Central memory CD8-positive, alpha-beta T cell (primary cell): ENCODE measurements at places on chromosomes 1 and 21.

DNA sequence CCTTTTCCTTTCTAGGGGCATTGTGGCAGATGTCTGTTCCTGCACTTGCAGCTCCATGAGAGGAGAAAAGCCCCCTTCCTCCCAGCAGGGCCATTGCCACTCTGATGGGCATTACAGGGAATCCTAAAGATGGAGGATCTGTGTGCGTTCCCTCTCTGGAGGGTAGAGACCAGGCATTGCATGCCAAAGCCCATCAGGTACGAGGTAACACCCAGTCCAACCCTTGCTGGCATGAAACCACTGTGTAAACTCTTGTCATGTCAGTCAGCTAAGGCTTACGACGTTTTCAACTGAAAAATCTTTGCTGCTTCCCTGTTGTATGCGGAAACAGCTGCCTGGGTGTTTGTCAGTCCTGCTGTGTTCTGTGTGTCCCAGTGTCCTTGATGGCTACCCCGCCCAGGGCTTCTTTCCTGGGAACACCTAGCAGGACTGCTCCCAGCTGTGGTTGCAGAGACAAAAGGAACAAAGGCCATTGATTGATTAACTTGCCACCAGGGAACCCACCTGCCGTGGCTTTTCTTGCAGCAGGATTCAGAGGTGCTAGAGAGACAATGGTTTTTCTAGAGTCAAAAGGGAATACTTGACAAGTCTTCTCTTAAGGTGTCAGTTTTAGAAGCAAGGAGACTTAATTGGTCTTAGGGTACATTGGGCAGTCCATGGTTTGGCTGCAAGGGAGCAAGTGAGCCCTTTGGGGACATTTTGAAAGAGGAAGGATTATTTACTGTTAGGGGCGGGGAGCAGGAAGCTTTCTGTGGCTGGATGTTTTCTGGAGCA lies 24.6 kb downstream of the B3GALT5 start:
- no peaks in the 10 kb centered on the region for H3K4me1 ChIP-seq
- no peak overlapping the region for H3K27ac ChIP-seq
- no peak overlapping the region for H3K4me3 ChIP-seq
- no peaks in the 10 kb centered on the region for H3K36me3 ChIP-seq

DNA sequence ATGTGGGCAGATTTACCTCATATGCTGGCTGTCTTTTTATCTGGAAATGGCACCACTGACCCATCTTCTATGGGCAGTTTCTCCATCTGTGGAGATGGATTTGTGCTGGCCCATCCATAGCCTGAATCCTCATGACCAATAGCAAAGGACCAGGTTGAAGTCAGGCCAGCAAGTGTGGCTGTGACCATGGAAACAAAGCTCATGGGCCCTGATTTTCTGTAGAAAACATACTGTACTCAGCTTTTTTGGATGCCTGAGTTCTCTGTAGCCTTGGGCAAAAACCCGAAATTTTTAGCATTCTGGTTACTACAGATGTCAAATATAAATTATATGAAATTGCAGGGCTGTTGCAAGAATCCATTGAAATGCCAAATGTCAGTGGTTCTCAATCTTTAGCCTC lies 155.0 kb downstream of the PLXNA2 start:
- DNase-seq, result no peak
- no peak overlapping the region for H3K4me3 ChIP-seq
- no peak overlapping the region for H3K27ac ChIP-seq
- H3K4me1 ChIP-seq, result peaks cover 22% of the 10 kb centered on the region

DNA sequence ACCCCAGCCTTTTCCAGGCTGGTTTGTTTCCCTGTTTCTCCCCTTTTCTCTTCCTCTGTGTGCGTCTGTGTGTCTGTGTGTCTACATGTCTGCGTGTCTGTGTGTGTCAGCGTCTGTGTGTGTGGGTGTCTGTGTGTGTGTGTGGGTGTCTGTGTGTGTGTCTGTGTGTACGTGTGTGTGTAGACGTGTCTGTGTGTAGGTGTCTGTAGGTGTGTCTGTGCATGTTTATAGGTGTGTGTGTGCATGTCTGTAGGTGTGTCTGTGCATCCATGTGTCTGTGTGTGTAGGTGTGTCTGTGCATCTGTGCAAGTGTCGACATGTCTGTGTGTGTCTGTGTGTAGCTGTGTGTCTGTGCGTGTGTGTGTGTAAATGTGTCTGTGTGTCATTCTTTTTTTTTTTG lies 3.3 kb downstream of the TTLL10 start:
- H3K27me3 ChIP-seq, result peaks cover 27% of the 10 kb centered on the region
- H3K4me1 ChIP-seq, result no peaks in the 10 kb centered on the region
- no peak overlapping the region for H3K27ac ChIP-seq
- no peaks in the 10 kb centered on the region for H3K36me3 ChIP-seq
- no peak overlapping the region for H3K4me3 ChIP-seq

- no peak overlapping the region for H3K4me3 ChIP-seq
- DNase-seq, result peak; percentile 40
- H3K4me1 ChIP-seq, result peaks cover 5% of the 10 kb centered on the region
These were observed 7.3 kb upstream of the CACNA1S start for GRCh38 chr1:201119206-201120197.

GRCh38 chr1:2088458-2088857 lies 38.2 kb downstream of the PRKCZ start:
- H3K27me3 ChIP-seq, result no peaks in the 10 kb centered on the region
- H3K27ac ChIP-seq, result no peak overlapping the region
- peaks cover 2% of the 10 kb centered on the region for H3K36me3 ChIP-seq
- no peak for DNase-seq
- no peaks in the 10 kb centered on the region for H3K4me1 ChIP-seq

- no peak for DNase-seq
- H3K4me1 ChIP-seq, result peaks cover 11% of the 10 kb centered on the region
- peak overlapping the region; percentile 58 for H3K4me3 ChIP-seq
These were observed 21.9 kb upstream of the ARF1 start for GRCh38 chr1:228060458-228061190.

- peaks cover 8% of the 10 kb centered on the region for H3K36me3 ChIP-seq
- no peak overlapping the region for H3K27ac ChIP-seq
- DNase-seq, result no peak
- no peak overlapping the region for H3K4me3 ChIP-seq
- peaks cover 23% of the 10 kb centered on the region for H3K4me1 ChIP-seq
- H3K27me3 ChIP-seq, result no peaks in the 10 kb centered on the region
These were observed 12.8 kb downstream of the RRP15 start for GRCh38 chr1:218297867-218298266.

DNA sequence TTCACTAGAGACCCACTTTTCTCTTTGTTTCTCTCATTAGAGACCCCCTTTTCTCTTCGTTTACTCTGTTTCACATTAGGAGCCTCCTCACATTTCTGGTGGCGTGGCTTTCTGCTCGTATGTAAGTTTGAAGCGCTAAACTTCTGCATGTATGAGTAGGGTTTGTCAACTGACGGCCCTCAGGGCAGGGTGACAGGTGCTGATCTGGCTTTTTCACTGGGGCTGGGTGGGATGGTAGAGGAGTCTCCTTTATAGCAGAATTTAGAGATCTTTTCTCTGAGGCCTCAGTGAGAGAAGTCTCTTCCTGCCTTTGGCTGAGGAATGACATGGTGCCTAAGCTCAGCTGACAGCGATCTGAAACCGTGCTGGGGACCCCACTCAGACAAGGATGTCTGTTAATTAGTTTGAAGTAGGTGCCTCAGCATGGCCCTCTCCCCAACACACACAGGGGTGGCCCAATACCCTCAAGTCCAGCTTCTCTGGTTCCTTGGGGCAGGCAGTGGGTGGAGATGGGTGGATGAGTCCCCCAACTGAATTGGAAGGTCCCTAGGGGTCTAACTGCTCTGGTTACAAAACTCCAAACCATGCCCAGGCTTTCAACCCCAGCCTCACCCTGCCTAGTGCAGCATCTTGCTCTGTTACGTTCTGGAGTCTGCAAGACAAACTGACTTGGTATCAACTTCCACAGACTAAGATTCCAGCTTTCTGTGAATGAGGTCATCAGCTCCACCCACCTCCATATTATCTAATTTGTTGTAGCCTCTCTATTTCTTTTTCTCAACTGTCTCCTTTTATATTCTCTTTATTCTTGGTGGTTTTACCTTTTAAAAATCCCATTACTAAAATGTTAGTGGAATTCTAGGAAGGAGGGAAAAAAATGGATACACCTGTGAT lies 3.2 kb downstream of the SLC1A7 start:
- H3K27me3 ChIP-seq, result no peaks in the 10 kb centered on the region
- H3K4me3 ChIP-seq, result no peak overlapping the region
- DNase-seq, result no peak
- H3K36me3 ChIP-seq, result peaks cover 6% of the 10 kb centered on the region

GRCh38 chr1:57024855-57025254 lies 59.0 kb upstream of the C8B start:
- H3K4me3 ChIP-seq, result no peak overlapping the region
- DNase-seq, result no peak
- H3K27me3 ChIP-seq, result no peaks in the 10 kb centered on the region
- H3K4me1 ChIP-seq, result no peaks in the 10 kb centered on the region
- peaks cover 1% of the 10 kb centered on the region for H3K36me3 ChIP-seq

DNA sequence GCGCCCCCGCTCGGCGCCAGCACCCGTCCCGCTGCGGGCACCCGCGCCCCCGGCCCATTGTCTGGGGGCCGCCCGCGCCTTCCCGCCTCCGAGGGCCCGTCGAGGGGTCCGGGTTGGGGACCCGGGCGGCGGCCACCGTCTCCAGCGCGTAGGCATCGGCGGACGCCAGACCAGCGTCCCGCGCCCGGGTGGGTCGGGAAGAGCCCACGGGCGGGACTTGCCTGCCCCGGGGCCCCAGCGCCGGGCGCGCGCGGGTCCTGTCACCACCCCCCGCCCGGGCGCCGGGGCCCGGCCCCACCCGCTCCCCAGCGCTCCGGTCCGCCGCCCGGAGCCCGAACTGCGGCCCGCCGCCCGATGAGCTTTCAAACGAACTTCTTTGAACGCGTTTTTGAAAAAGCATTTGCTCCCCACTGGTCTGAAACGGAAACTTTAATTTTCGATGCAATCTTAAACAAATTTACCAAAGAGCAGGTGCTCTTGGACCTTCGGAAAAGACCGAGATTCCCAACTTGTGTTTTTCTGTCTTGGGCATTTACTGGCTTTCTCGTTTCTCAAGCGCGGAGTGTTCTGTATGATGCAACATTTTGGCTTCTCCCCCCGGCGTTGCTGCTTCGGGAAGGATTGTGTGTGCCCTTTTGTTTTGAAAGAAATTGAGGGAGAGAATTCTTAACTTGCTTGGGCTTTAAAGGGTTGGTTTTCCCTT lies 615 bp downstream of the CLIC4 start:
- peaks cover 11% of the 10 kb centered on the region for H3K27me3 ChIP-seq
- H3K36me3 ChIP-seq, result peaks cover 8% of the 10 kb centered on the region
- peak overlapping the region; percentile 76 for H3K4me3 ChIP-seq
- no peak for DNase-seq

DNA sequence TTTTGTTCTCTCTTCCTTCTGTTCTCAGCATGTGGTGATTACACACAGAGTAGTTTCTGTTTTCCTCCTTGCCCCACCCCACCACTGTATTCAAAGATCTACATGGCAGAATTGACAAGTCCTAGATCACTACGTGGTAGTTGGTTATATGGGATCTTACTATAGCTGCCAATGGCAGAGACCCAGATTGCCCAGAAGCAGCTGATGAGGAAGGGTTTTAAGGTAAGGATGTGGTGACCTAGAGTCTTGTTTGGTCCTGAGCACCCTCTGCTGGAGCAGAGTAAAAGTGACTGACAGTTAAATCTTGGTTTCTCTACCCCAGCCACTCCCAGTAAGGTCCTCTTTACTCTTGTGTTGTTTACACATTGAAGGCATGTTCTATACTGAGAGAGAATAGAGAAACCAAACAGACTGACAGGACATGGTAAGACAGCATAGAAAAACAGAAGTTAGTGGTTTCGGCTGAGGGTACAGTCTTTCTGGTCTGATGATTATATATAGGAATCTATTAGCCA lies 22.8 kb upstream of the STRIP1 start:
- DNase-seq, result peak; percentile 17
- H3K27me3 ChIP-seq, result no peaks in the 10 kb centered on the region
- no peak overlapping the region for H3K4me3 ChIP-seq
- peaks cover 47% of the 10 kb centered on the region for H3K36me3 ChIP-seq
- H3K27ac ChIP-seq, result peak overlapping the region; percentile 29

GRCh38 chr1:204198348-204199340 lies 2.4 kb upstream of the KISS1 start:
- H3K4me3 ChIP-seq, result no peak overlapping the region
- H3K4me1 ChIP-seq, result no peaks in the 10 kb centered on the region
- no peaks in the 10 kb centered on the region for H3K36me3 ChIP-seq
- H3K27ac ChIP-seq, result no peak overlapping the region
- no peak for DNase-seq

DNA sequence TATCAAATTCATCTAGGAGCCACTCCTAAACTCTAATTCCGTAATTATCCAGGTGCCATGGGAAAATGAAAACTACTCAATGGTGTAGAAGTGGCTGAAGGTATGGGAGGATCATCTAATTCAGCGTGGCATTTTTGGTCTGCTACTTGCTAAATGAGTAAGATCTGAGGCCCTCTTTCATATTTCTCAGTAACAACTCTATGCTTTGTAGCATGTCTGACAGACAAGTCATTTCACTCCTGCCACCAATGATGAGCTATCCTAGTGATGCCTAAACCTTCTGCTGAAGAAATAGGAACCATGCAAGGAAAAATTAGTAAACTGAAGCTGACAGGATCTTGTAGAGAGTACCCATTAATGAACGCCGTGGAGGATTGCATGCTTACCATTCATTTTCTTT lies 145.3 kb downstream of the NTNG1 start:
- no peak for DNase-seq
- no peaks in the 10 kb centered on the region for H3K36me3 ChIP-seq
- H3K4me1 ChIP-seq, result no peaks in the 10 kb centered on the region
- H3K27me3 ChIP-seq, result no peaks in the 10 kb centered on the region

- H3K27me3 ChIP-seq, result no peaks in the 10 kb centered on the region
- H3K4me1 ChIP-seq, result peaks cover 20% of the 10 kb centered on the region
- H3K36me3 ChIP-seq, result peaks cover 2% of the 10 kb centered on the region
- no peak for DNase-seq
- H3K4me3 ChIP-seq, result no peak overlapping the region
- H3K27ac ChIP-seq, result no peak overlapping the region
These were observed 57.5 kb upstream of the ABCG1 start for GRCh38 chr21:42161401-42161955.

GRCh38 chr21:16419188-16419921 lies 689.6 kb downstream of the USP25 start:
- H3K36me3 ChIP-seq, result no peaks in the 10 kb centered on the region
- H3K4me3 ChIP-seq, result no peak overlapping the region
- no peaks in the 10 kb centered on the region for H3K27me3 ChIP-seq
- H3K4me1 ChIP-seq, result no peaks in the 10 kb centered on the region

DNA sequence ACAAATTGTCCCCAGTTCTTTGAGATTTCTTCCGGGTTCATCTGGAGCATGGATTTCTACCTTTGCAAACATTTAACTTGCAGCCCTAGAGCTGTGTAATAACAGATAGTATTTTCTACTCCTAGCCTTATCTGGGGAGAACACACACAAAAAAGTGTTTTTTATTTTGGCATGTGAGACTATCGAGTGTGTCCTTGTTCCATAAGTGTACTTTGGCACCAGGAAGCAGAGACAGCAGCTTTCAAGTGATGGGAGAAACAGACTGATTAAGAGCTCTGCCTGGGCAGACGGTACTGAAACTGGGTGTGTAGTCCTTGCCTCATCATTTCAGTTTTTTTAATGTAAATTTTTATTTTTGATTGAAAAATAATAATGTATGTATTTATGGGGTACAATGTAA lies 297.4 kb downstream of the ST6GALNAC3 start:
- no peaks in the 10 kb centered on the region for H3K4me1 ChIP-seq
- no peak for DNase-seq
- no peaks in the 10 kb centered on the region for H3K36me3 ChIP-seq
- no peaks in the 10 kb centered on the region for H3K27me3 ChIP-seq
- no peak overlapping the region for H3K4me3 ChIP-seq

- no peaks in the 10 kb centered on the region for H3K36me3 ChIP-seq
- H3K4me1 ChIP-seq, result no peaks in the 10 kb centered on the region
- no peak for DNase-seq
- H3K4me3 ChIP-seq, result no peak overlapping the region
- H3K27ac ChIP-seq, result no peak overlapping the region
These were observed 104.9 kb downstream of the NUF2 start for GRCh38 chr1:163426505-163427251.

GRCh38 chr1:221408117-221408803 lies 333.6 kb downstream of the DUSP10 start:
- no peak overlapping the region for H3K4me3 ChIP-seq
- no peak overlapping the region for H3K27ac ChIP-seq
- H3K27me3 ChIP-seq, result peaks cover 56% of the 10 kb centered on the region
- H3K36me3 ChIP-seq, result no peaks in the 10 kb centered on the region
